ENCODE measurements at places on chromosomes 5 and 9. TPM values are rescaled to one million over a fixed set of nuclear protein-coding genes. Genes with fewer than 3 reads are reported as not detected.

The CKMT2 gene
- total RNA-seq: not detected

The ESM1 gene
- not detected for total RNA-seq

The SPINK7 gene
- total RNA-seq: not detected

GRCh38 chr9:92147852-92148180 is 32.6 kb upstream of the SPTLC1 start:
- no peak for DNase-seq

- DNase-seq: no peak
These were observed 75.3 kb upstream of the PJA2 start for GRCh38 chr5:109485030-109485429.

DNA sequence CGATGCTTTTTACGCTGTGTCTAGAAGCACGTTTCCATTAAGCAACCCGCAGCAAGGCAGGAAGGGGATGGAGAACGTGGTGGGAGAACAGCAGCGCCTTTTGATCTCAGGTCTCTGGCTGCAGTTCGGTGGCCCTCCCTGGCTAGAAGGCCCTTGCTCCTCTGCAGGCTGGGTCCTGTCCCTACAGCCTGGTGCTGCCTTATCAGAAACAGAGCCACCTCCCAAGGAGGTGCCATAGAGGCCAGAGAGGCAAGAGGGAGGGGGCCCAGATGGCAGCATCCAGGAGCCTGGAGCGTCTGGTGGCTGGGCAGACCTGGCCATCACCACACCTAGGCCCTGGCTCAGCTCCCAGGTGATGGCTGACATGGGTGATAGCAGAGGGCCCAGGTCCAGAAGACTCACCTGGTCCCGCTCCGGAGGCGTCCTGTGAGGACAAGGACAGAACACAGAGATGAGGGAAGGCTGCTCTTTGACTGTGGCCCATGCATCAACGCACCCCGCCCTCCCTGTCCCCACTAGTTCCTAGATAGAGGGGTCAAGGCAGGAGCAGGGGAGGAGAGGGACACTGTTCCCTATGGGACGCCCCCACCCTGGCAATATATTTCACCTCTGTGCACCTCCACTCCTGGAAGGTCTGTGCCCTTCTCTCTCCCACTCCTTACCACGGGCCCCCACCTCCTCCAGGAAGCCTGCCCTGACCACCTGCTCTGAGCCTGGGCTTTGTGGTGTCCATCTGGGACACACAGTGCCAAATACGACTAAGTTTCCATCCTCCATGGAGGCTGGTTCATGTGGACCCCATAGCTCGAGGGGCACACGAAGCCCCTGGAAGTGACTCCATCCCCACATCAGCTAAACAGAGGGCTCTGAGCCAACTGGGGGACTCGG is 41.6 kb upstream of the SARDH start:
- no peak for DNase-seq

GRCh38 chr5:10244342-10244944 is 5.2 kb downstream of the ATPSCKMT start:
- no peak for DNase-seq

DNA sequence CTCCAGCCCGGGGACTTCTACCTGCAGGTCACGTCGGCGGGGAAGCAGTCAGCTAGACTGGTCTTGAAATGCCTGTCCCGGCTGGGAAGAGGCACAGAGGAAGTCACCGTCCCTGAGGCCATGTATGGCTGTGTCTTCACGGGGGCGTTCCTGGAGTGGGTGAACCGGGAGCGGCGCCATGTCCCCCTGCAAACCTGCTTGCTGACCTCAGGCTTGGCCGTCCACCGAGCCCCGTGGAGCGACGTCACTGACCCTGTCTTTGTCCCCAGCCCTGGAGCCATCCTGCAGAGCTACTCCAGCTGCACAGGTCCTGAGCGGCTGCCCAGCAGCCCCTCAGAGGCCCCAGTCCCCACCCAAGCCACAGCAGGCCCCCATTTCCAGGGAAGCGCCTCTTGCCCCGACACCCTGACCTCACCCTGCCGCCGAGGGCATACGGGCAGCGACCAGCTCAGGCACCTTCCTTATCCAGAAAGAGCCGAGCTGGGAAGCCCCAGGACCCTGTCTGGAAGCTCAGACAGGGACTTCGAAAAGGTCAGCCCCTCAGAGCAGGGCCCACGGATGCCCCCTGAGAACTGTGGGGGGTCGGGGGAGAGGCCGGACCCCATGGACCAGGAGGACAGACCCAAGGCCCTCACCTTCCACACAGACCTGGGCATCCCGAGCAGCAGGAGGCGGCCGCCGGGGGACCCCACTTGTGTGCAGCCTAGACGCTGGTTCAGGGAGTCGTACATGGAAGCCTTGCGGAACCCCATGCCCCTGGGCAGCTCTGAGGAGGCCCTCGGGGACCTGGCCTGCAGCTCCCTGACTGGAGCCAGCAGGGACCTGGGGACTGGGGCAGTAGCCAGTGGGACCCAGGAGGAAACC is 47.8 kb downstream of the PLEKHG4B start:
- no peak for DNase-seq

The LHX6 gene
- 0.12 TPM for total RNA-seq
